ENCODE measurements at places on chromosomes 13 and 19.

GRCh38 chr13:27853861-27854260 is 61.6 kb downstream of the GSX1 start:
- no peak for DNase-seq

GRCh38 chr13:107284173-107284572 is 716.2 kb upstream of the ARGLU1 start:
- no peak for DNase-seq

DNA sequence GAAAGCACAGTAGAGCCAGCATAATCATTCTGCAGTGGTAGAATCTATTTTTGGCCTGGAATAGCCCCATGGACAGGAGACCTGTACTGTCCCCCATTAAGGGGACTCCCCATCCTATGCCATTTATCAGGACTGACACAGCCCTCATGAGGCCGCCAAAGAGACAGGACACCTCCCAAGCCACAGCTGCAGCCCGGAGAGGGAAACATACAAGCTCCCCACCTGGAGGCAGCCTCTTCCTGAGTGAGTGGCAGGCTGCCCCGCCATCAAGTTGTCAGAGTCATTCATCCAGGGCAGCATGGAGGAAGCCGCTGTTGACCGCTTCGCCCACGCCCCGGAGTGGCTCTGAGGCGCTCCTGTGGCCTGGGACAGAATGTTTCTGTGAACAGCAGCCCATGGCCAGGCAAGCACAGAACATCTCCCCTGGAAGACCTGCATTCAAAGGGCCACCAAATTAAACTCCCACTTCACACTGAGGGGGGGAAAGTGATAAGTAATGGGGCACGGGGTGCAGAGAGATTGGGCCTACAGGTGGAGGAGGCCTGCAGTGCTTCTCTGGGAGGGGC is 111.3 kb downstream of the ZDHHC20 start:
- DNase-seq = no peak

DNA sequence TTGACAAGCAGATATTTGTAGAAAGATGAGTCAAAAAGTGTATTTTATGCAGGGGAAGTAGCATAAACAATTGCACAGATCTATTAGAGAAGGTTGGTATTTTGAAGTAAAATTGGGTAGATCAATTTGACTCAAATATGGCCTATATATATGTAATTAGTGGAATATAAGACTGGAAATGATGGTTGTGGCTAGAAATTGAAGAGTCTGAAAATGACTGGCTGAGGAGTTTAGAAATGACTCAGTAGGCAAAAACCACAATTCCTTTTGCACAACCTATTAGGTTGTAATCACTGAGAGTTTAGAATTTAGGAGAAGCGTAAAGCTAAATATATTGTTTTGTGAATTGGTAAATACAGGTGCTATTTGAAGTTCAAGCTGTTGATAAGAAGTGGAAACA is 622.6 kb upstream of the PCDH20 start:
- no peak for DNase-seq

- peak; percentile 18 for DNase-seq
Observed at GRCh38 chr19:38425810-38426466, at the start of gene RASGRP4. RASGRP4 (minus strand) TSS chr19:38426219; CDS start chr19:38426091, 128 bp downstream.

GRCh38 chr13:100339411-100339940 is 249.1 kb downstream of the GGACT start:
- no peak for DNase-seq
